A549 treated with CORT108297 at 1 μM for 4 hours (cell line): ENCODE measurements at places on chromosomes 16 and 17. TPM values are rescaled to one million over a fixed set of nuclear protein-coding genes. Genes with fewer than 3 reads are reported as not detected.

Gene ICAM2
- 0.07 to 0.10 TPM in 2 of 5 replicates, not detected in the others for total RNA-seq

Gene CCL7
- 0.12 to 0.24 TPM (median 0.16 TPM) in 5 replicates for total RNA-seq

Gene WFDC1
- total RNA-seq = 0.07 TPM in 1 of 5 replicates, not detected in the others

Gene CIBAR2
- total RNA-seq = 0.13 to 0.15 TPM in 2 of 5 replicates, not detected in the others

Gene PITPNM3
- 1.4 to 2.7 TPM (median 2.0 TPM) in 5 replicates for total RNA-seq
